ENCODE measurements at places on chromosomes 2 and 18. TPM values are rescaled to one million over a fixed set of nuclear protein-coding genes. Genes with fewer than 3 reads are reported as not detected.

Gene OTX1
- not detected for total RNA-seq

Gene ZCCHC2
- 38.7 TPM for total RNA-seq

DNA sequence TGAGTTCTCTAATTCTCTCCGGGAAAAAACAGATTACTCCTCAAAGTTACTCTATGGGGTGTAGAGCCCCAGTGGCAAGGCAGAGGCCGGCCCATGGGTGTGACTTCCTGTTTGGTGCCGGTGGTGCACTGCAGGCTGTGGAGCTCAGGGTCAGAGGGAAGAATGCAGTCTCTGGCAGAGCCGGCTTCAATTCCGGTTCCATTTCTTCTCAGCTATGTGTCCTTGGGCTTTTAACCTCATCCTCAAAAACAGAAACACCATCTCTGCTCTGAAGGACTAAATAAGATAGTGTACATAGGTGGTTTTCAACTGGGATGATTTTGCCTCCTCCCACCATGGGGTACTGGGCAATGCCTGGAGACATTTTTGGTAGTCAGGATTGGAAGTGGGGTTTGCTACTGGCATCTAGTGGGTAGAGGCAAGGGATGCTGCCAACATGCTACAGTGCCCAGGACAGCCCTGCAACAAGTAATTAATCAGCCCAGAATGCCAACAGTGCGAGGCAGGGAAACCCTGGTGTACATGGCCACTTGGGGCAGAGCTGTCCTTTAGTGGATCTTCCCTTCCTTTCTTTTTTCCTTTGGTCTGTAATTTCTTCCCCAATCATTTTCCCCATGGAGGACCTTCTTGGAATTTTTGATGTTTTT, 81.2 kb downstream of the INSIG2 start:
- DNase-seq = peak; percentile 14

- no peak for DNase-seq
Measured at GRCh38 chr2:43452318-43452731, 143.5 kb downstream of the THADA start.

Measured in activated T-cell treated with anti-CD3 and anti-CD28 coated beads, Interleukin-2, amount 50 U/mL, for 72 hours (primary cell).